ENCODE measurements at places on chromosomes 5 and 9. TPM values are rescaled to one million over a fixed set of nuclear protein-coding genes. Genes with fewer than 3 reads are reported as not detected.

DNA sequence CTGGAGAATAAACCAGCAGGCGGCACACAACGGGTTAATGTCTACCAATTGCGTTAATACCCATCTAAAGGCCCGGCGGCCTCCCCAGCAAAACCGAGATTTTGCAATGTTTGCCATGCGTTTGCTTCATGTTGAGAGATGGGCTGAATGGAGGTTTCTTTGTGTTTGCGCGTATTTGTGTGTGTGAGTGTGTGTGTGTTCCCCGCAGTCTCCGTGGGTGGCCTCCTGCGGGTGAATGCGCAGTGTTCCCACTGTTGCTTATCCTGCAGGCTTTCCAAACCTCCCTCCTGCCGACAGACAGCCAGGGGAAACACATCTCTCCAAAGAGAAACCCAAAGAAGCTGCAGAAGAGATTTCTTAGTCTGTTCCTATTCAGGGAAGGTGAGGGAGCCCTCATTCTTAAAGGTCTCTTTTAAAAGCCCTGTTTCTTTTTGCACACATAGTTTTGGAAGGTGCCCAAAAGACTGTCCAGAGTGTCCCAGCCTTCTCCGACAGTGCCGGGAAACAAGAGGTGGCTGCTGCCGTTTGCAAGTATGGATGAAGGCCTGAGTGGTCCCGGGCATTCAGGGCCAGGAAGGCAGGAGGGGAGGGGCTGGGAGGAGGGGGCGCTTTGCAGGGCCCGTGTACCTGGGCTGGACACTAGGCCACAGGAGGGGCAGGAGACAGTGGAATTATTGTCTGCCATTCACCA lies 103.8 kb upstream of the ERCC6L2 start:
- DNase-seq = no peak

- no peak for DNase-seq
Measured at GRCh38 chr5:87126869-87127268, 140.8 kb upstream of the RASA1 start.

- peak; percentile 65 for DNase-seq
Measured at GRCh38 chr5:163379298-163380155, 57.9 kb upstream of the CCNG1 start.

DNA sequence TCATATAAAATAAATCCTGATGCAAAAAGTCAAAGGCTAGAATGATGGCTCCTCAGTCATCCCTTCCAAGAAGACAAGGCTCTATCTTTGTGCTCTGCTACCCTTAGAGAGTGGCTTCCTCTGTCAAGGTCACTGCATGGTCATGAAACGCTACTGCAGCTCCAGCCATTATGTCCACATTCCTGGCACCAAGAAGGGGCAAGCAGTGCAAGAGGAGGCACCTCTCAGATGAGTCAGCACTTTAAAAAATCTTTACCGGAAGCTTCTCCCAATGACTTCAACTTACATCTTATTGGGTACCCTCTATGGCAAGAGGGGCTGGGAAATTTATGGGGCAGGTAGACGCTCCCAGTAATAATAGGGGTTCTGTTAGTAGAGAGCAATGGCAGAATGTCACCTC lies 129.5 kb upstream of the CPEB4 start:
- no peak for DNase-seq

GRCh38 chr5:149895416-149896345 lies 48.9 kb downstream of the PDE6A start:
- DNase-seq = peak; percentile 88

DNA sequence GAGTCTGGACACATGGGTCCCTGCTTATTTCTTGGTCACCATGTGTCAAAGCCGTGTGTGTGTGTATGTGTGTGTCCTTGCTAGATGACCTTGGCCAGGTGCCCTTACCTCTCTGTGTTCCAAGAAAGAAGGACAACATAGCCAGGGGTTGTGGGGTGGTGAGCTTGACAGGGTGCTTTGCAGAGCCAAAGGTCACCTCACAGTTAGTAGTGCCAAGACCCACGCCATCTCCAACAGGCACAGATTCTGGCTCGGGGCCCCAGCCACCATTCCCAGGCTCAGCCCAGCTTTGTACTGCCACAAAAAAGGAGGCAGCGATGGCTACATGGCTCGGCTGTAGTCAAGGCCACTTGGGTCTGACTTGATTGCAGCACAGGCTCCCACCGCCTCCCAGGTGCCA lies 39.5 kb downstream of the CXXC5 start:
- DNase-seq = no peak

DNA sequence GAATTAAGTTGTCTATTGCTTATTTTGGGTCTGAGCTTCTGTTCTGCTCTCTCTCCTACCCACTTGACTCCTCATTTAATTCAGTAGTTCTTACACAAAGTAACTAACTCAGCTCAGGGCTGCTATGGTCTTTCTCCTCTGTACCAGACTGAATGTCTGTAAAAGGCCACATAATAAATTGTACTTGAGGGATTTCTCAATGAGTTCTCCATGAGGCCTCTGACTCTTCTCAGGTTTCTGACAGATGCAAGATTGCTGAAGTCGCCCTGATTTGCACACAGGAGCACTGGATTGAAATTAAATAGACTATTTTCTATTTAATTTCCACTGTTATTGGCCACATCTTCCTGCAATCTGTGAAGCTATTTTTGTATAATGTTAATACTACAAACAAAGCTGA lies 2.9 kb downstream of the IQGAP2 start:
- no peak for DNase-seq

- DNase-seq = no peak
Measured at GRCh38 chr9:133868203-133868602, 123.9 kb downstream of the VAV2 start.

GRCh38 chr5:81140943-81141342 lies 92.2 kb upstream of the CKMT2 start:
- no peak for DNase-seq

DNA sequence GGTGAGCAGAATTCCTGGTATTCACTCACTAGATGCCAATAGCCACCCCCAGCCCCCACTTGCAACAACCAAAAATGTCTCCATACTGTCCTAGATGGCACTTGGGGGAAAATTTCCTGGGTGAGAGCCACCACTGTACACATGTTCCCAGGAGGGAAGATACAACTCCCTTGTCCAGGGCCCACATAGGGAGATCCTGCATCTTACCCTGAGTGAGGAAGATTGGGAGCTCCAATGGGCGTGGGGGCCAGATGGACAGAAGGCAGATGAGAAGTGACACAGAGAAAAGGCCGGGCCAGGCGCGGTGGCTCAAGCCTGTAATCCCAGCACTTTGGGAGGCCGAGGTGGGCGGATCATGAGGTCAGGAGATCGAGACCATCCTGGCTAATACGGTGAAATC lies 12.3 kb upstream of the IPPK start:
- DNase-seq = no peak

- DNase-seq = no peak
Measured at GRCh38 chr9:136740971-136741882, 1.5 kb downstream of the LCN10 start.

Gene CCL28
- total RNA-seq = 4.0 TPM

Gene SLC28A3
- 0.13 TPM for total RNA-seq

Gene MYMK
- not detected for total RNA-seq

Gene C8G
- not detected for total RNA-seq

Gene AGXT2
- not detected for total RNA-seq

Gene FREM1
- total RNA-seq = not detected

Gene DOK3
- 7.0 TPM for total RNA-seq

Gene PCDHGC5
- total RNA-seq = 1.7 TPM

Measured in LHCN-M2 (cell line).